ENCODE measurements at places on chromosomes 13 and 19.

DNA sequence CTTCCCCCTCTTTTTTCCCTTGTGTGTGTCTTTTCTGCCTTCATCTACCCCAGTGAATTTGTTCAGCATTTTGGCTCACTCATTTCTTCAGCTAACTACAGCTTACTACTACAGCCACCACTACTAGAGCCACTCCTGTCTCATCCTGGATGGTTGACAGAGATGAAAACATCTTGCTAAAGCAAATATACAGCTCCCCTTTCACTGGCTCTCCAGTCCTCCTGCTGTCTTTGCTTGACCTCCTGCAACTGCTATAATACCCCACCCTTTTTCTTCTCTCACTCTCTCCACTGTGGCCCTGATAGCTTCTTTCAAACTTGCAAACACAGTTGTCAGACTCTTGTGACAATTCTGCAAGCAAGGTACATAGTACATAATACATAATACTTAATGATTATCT lies 523.6 kb downstream of the DCT start:
- DNase-seq: no peak

- DNase-seq: no peak
Measured at GRCh38 chr13:84609716-84610115, 727.4 kb upstream of the SLITRK1 start.

DNA sequence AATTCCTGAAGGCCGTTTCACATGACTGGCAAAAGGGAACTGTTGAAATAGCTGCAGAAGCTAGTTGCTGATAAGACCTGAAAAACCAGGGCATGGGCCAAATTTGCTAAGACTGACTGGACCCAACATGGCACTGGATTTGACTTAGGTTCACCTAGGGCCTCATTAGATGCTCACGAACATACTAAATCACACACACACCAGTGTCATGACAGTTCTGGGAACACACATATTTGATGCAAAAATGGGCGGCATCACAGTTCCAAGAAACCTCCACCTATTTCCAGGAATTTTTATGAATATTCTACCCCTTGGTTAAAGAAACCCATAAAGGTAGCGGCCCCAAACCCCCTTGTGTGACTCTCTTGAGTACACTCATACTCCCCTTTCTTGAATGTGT lies 99.6 kb upstream of the OBI1 start:
- no peak for DNase-seq

DNA sequence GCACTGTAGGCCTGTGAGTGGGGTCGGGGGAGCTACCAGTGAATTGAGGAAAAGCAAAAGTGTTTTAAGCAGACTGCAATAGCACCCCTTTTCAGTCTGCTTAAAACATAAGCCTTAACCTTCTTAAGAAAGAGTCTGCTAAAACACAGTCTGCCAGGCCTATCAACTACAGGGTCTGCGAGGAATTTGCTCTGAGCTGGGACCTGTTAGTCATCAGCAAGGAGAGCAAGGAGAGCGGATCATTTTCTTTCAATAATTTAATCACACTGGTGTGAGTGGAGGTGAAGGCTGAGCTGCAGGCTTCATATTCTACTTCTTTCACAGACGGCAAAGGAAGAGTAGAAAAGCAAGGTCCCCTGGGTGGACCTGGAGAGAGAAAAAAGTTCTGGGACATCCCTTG lies 342.7 kb downstream of the ENOX1 start:
- no peak for DNase-seq

- no peak for DNase-seq
Measured at GRCh38 chr19:40981591-40981990, 9.5 kb upstream of the CYP2B6 start.

- no peak for DNase-seq
Measured at GRCh38 chr13:28684257-28684656, 25.3 kb downstream of the POMP start.

DNA sequence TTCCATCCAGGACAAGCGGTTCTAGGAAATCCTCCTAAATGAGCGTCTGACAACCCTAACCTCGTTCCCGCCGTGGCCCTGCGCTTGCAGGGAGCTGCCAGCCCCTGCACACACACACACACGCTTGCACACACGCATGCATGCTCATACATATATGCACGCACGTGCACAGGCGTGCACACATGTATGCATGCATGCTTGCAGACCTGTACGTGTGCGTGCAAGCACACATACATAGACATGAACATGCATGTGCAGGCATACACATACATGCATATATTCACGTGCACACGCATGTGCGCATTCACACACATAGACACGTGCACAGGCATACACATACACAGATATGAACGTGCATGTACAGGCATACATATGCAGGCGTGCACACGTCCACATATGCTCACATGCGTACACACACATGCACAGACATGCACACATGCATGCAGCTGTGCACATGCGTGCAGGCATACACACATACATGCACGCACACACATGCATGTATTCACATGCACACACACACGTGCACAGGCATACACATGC lies 35.6 kb downstream of the SMIM24 start:
- no peak for DNase-seq

DNA sequence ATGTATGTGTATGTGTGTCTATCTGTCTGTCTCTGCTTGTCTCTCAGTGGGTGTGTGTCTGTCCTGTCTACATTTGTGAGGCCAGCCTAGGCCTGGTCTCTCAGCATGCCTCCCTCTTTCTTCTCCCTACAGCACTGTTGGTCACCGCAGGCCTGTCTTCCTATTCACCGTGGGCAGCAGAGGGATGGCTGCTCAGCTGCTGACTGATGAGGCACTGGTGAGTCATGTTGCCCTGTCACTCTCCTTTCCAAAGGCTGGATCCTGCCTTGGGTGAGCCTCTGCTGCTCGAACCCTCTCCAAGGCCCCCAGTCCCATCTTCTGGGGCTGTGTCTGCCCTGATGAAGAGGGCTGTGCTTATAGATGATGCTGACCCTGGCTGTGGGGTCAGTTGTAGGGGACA lies 6.3 kb downstream of the ZNF71 start:
- DNase-seq: no peak

DNA sequence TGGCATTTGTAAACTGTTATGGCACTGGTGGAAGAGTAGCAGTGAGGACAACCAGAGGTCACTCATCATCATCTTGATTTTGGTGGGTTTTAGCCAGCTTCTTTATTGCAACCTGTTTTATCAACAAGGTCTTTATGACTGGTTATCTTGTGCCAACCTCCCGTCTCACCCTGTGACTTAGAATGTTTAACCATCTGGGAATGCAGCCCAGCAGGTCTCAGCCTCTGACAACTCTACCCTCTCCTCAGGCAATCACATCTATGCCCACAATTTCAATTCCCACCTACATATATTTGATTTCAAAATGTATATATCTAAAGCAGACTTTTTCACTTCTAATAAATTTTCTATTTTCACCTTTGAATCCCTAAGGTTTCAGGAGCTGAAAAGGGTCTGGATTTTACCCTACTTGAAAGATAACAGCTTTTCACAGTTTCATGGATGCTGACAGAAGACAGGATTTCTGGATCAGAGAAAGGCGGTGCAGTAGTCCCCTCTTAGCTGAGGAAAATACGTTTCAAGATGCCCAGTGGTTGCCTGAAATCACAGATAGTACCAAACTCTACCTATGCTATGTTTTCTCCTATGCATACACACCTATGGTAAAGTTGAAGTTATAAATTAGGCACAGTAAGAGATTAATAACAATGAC lies 1171.8 kb downstream of the DIAPH3 start:
- no peak for DNase-seq

DNA sequence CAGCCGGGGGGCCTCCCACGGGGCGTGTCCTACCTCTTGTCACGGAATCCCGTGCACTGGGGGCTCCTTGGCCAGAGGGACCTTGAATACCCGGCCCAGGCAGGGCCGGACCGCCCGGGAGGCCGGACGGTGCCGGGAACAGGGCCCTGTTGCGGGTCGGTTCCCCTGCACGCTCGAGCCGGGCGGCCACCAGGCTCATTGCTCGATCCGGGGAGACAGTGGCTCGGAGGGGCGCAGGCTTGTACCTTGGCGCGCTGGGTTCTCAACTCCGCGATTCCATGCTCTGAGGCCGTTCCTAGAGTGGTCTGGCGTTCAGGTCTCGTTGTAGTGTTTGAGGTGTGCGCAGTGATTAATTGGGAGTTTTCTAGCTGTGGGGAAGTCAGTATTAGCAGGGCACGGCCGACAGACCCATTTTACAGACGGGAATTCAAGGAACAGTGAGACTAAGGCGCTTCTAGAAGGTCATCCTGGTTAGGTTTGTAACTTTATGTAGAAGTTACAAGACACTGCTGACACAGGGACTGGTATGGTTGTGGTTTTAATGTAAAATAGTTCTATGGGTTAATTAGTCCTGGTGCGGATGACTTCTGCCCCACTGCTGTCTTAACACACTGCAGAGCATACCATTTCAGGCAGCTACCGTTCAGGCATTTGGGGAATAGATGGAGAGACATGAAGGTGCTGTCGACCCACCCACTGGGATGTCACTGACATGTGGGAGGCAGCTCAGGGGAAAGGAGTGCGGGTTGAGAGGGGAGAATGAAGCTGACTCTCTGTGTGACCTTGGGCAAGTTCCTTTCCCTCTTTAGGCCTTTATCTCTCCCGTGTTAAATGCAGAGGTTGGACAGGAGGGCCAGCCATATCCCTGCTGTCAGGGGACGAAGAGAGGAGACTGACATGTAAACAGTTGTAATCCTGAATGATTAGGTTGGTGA lies 592 bp downstream of the CLPTM1 start:
- no peak for DNase-seq

GRCh38 chr19:48665786-48666185 lies 7.0 kb downstream of the NTN5 start:
- DNase-seq: no peak

GRCh38 chr13:48686636-48687210 lies 33.0 kb downstream of the CYSLTR2 start:
- no peak for DNase-seq

GRCh38 chr13:44191504-44192171 lies 182.0 kb upstream of the SERP2 start:
- DNase-seq: peak; percentile 19

GRCh38 chr19:45358213-45358792 lies 12.1 kb downstream of the ERCC2 start:
- peak; percentile 2 for DNase-seq

GRCh38 chr19:10812196-10812595 lies 23.8 kb downstream of the TMED1 start:
- DNase-seq: no peak

DNA sequence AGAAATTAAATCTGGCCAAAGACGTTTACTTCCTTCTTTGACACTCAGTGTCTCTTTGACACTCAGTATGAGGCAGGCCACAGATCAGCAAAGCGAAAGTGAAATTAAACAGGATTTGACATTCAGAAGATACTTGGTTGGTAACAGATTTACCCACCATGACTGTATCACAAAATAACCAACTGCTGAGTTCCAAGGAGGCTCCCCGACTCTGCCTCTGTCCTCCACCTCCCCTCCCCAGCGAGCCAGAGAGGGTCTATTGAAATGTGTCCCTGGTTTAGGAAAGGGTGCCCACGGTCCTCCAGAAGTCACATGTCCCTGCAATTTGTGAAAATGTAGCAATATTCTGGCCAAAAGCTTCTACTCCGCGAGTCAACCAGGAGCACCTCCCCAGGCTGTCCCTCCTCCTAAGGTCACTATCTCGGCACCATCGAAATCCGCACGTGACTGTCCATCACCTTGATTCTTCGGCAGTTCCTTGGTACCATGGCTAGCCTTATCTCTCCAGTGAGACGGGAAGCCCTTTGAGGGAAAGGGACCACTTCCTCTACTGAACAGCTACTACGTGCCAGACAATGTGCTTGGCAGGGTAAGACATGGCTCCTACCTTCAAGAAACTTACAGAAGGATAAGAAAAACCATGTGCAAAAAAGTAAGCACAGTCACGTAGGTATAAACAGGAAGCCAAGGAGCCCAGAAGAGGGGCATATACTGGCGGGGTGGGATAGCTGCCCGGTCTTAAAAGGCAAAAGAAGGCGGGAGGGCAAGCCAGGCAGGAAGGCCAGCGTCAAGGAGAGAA lies 1.5 kb downstream of the N4BP2L1 start:
- no peak for DNase-seq

DNA sequence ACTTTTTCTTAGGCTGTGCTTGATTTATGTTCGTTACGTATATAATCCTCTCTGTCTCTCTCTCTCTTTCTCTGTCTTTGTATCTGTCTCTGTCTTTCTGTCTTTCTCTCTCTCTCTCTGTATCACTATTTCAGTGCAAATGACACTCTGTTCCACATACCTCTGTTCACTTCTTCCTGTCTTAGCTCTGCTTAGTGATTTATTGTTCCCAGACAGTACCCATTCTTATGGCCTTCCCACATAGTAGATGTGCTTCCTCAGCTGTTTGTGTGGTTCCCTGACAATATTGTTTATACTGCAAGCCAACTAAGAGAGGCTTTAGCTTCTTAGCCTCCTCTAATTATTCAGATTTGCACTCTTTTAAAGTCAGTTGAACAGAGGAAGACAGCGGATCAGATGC lies 1244.2 kb downstream of the DIAPH3 start:
- DNase-seq: no peak

- no peak for DNase-seq
Measured at GRCh38 chr13:45179428-45179827, 21.4 kb downstream of the KCTD4 start.

- DNase-seq: no peak
Measured at GRCh38 chr13:80168089-80168850, 172.7 kb downstream of the SPRY2 start.

- DNase-seq: no peak
Measured at GRCh38 chr19:19329126-19329525, 8.5 kb downstream of the MAU2 start.

DNA sequence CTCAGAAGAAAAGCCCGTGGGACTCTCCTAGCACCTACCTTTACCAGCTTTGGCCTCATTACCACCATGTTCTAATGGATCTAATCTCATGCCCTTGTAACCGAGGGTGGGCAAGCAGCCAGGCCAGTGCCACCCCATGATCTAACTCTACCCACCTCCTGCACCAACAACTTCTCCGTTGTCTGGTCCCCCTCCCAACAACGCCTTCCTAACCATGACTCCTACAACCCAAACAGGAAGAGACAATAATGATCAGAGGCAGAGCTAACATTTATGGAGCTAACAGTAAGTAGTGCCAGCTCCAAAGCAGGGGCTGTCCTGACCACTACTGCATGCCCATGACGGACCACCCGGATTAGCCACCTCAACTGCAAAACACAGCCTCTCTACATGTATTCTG lies 3.5 kb downstream of the USP12 start:
- no peak for DNase-seq

Data from 8988T (cell line).